K562 (cell line): ENCODE measurements at places on chromosomes 3 and 15.

GRCh38 chr15:57923306-57923705 lies 142.2 kb downstream of the ALDH1A2 start:
- no peak for DNase-seq

GRCh38 chr15:38674448-38674847 lies 109.8 kb upstream of the RASGRP1 start:
- no peak for DNase-seq

DNA sequence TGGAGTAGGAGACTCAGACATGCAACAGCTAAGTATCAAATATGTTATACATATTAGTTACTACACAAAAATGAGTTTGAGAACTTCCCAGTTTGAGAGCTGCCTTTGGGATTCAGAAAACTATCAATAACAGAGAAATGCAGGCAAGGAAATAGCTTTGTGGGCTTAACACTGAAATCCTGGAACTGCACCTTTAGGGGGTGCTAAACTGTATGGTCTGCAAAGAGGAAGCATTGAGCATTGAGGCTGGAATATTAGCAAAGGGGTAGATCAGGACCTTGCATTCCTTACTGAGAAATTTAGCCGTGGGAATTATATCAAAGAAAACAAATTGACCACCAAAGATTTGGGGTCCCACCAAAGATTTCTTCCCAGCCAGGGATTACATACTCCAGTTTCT lies 580.0 kb downstream of the ZNF385D start:
- DNase-seq: peak; percentile 5

GRCh38 chr15:73936181-73936580 lies 9.9 kb downstream of the LOXL1 start:
- DNase-seq: no peak

- no peak for DNase-seq
Observed at GRCh38 chr15:60704129-60704528, 225.2 kb upstream of the ICE2 start.

GRCh38 chr3:30604093-30604492 lies 2.3 kb upstream of the TGFBR2 start:
- DNase-seq: no peak

DNA sequence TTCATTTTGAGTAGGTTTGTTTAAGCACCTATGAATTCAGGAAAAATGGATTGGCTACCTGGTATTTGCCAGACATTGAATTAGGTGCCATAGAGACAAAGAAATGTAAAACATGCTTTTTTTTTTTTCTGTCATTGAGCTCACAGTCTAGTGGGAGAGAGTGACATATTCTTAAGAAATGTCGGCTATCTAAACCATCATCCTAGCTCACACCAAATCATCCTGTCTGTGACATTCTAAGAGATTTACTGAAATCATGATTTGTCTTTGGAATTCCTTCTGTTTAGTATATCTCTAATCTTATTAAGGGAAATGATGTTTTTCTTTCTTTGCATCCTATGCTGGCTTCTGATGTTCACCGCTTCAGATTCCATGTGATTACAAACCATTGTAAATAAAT lies 59.5 kb upstream of the STXBP5L start:
- DNase-seq: no peak

DNA sequence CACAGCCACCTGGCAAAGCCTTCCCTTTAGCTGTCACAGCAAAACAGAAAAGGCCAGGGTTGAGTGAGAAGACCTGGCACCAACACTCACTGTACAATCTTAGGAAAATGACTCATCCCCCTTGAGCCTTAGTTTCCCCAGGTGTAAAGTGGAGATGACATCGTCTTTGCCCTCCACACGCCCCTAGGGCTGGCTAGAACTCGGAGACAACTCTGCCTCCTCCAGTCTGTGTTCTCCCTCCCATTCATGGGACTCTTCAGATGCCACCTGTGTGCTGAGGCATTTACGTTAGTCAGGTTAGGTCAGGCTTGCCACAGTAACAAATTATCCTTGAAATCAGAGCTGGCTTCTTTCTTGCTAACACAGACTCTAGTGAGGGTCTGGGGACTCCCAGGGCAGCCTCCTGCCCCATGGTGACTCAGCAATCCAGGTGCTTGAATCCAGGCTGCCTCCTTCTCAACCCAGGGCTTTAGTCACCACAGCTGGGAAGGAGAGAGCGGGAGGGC lies 252.6 kb downstream of the PLCL2 start:
- DNase-seq: no peak

DNA sequence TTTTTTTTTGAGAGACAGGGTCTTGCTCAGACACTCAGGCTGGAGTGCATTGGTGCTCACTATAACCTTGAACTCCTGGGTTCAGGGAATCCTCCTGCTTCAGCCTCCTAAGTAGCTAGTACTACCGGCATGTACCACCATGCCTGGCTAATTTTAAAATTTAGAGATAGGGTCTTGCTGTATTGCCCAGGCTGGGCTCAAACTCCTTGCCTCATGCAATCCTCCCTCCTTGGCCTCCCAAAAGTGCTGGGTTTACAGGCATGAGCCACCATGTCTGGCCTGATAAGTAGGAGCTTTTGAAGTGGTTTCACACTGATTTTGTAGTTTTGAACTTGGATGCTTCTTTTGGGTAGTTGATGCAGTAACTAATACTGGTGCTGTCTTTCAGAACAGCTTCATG lies 7.8 kb downstream of the MAP2K1 start:
- no peak for DNase-seq

GRCh38 chr3:79661896-79662295 lies 105.9 kb downstream of the ROBO1 start:
- DNase-seq: no peak

DNA sequence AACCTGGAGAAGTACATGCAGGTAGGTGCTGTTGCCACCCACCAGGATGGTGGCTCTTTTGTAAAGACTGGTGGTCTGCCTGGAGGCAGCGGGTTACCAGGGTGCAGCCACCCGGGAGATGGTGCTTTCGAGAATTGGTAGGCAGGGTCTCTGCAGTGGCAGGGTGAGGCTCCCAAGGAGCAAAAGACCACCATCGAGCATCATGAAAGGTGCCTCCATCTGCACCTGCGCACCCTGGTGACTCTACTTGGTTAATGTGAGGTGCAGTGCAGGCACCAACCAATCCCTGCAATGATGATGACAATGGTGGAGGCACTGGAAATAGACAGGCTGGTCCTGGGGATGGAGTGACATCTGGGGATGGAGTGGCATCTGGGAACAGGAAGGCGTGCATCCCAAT lies 236.7 kb downstream of the ADAMTS17 start:
- no peak for DNase-seq

GRCh38 chr3:148938306-148938705 lies 53.0 kb upstream of the GYG1 start:
- DNase-seq: no peak

GRCh38 chr15:41882689-41883483 lies 11.0 kb downstream of the SPTBN5 start:
- no peak for DNase-seq

- no peak for DNase-seq
Observed at GRCh38 chr3:129028866-129029265, 27.8 kb downstream of the EFCC1 start.
